ENCODE measurements at places on chromosomes 2 and 18.
A peak's percentile ranks its signal among the peaks of the same experiment; 100 is the strongest.

- DNase-seq: no peak
Measured at GRCh38 chr2:13252615-13253014, 535.9 kb downstream of the TRIB2 start.

GRCh38 chr2:124832521-124832920 lies 807.4 kb downstream of the CNTNAP5 start:
- no peak for DNase-seq

DNA sequence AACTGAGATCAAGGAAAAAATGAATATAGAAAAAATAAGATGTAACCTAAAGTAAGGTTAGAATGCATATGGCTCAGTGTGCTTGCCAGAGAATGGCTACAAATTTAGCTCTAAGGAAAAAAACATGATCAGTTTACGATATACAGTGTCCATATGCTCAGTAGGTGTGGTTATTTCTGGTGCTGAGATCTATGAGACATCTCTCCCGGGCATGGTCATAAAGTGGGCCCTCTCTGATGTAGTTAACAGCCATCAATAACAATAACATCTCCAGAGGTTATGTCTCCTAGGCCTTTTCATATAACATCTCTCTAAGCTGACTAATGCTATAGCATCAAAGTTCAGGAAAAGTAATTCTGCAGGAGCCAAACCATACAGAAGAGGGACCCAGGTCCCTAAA lies 56.3 kb upstream of the UBE2E3 start:
- DNase-seq: no peak

GRCh38 chr18:8525692-8526091 lies 83.5 kb upstream of the RAB12 start:
- no peak for DNase-seq

DNA sequence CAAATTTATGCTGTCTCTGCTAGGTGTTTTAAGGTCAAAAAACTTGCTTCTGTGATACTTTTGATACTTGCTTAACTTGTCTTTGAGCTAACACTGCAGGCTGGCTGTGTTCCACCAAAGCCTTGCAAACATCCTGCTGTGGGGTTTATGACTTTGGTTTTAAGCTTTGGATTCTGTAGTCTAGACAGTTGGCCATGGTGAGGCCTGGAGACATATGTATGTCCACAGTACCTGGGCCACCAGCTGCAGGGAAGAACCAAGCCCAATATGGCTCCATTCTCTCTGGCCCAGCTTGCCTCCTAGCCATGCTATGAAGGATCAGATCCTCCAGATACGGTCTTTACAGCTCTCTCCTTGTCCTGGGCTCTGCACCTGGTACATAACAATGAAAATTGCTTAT lies 113.9 kb downstream of the INO80D start:
- DNase-seq: no peak

- DNase-seq: no peak
Measured at GRCh38 chr2:72126186-72127100, 21.2 kb downstream of the CYP26B1 start.

GRCh38 chr2:121469356-121469755 lies 61.3 kb upstream of the RNU4ATAC start:
- DNase-seq: no peak

DNA sequence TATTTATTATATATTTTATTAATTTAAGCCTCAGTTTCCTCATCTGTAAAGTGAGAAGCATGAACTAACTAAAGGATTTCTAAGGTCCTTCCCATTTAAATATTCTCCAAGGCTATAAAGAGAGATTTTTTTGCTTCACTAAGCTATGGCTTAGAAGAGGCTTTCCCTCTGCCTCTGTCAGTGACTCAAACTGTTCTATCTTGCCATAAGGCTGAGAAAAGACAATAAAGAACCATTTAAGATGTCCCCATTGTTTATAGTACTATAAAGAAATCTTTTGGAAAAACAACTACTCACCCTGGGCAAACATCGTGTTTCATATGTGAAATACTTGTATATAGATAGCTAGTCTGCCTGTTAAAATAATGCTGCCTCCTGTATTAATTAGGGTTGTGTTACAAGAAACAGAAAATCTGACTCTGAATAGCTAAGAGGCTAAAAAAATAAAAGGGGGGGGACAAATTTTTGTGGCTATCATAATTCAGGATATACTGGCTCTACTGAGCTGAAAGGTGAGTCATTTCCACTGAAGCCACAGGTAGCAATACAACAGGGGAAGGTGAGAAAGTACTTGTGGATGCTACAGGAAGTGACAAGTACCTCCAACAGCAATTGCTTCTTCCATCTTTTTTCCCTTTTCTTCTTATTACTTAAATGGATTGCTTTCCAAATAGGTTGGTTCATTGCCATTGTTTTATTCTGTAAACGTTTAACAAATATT lies 25.4 kb downstream of the EPHA4 start:
- DNase-seq: no peak

GRCh38 chr18:59961070-59961469 lies 61.3 kb downstream of the PMAIP1 start:
- DNase-seq: no peak

GRCh38 chr18:70370762-70371733 lies 82.2 kb downstream of the SOCS6 start:
- DNase-seq: no peak

DNA sequence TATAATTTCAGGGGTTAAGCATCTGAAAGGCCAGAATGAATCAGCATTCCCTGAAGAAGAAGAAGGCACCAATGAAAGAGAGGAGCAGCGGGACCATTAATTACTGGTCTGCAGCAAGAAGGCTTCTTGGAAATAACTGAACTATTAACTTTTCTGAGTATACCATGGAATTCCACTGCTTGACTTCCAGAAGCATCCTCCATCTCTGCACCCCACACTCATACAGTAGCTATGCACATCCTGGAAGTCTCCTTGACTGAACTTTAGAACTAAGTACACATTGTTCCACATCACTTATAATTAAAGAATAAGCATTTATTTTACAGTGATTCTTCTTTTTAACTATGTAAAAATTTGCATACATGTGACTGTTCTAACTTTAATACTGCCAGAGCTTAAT lies 131.5 kb downstream of the PPP1R1C start:
- DNase-seq: no peak

GRCh38 chr2:218186355-218186766 lies 19.6 kb upstream of the CXCR1 start:
- DNase-seq: peak; percentile 9

- DNase-seq: no peak
Measured at GRCh38 chr2:218152172-218152571, 14.6 kb downstream of the CXCR1 start.

DNA sequence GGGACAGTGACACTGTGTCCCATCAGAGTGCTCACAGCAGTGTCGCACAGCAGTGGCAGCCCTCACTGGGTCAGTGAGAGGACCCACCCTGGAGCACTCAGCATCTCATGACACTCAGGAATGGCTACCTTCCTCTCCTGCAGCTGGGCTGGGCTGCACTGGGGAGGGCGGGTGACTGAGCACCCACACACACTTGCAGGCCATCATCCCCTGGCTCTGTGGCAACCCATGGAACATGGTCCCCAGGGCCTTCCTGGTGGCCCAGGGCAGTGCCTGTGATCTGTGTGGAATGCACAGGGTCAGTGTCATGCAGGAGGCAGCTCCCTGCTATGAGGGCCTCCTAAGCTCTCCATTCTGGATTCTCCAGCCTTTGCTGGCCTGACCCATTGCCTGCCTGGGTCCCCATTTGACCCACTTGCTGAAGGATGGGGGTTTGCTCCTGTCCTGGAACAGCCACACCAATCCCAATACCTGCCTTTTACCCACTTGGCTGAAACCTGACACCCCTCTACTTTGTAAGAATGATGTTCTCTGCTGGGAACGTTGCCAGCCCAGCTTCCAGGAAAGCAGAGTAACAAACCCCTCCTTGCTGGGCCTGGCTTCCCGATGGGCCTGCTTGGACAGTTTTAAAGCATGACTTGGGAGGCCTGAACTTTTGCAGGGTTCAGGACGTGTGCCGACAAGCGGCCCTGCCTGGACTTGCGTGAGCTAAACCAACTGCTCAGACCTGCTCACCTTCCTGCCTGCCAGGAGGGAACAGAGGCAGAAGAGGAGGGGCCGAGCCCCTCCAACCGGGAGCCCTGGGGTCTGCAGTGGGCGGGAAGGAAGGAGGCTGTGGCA lies 13.7 kb downstream of the HS6ST1 start:
- DNase-seq: no peak

DNA sequence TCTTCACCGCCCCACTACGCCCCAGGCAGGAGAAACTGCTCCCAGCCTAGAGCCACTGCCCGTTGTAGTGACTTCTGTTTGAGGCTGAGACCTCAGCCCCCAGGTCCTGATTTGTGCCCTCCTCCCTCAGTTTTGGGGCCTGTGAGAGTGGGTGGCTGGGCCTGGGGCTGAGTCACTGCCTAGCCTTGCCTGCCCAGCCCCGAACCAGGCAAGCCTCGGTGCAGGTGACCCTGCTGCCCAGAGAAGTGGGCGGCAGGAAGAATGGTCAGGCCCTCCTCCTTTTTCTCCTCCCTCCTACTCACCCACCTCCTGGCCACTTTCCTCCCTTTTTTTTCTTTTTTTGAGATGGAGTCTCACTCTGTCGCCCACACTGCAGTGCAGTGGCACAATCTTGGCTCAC lies 66.6 kb downstream of the ZFP36L2 start:
- DNase-seq: no peak

GRCh38 chr2:200470230-200470629 lies 39.6 kb downstream of the KCTD18 start:
- no peak for DNase-seq

DNA sequence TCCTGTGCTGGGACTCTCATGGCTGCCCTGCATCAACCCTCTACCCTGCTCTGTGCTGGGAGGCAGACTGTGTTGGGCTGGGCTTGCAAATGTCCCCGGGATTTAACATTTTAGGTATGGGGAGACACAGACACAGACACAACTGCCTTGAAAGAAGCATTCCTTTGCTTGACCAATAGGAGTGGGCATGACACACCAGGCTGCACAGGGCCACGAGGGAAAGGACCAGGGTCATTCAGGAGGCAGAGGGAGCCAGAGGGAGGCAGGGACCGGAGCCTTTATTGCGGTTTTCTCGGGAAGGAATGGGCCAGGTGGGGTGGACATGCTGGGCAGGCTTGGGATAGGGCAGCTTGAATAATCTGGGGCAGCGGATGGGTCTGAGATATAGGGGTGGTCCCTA lies 238.7 kb upstream of the COPS8 start:
- no peak for DNase-seq

GRCh38 chr18:51082571-51083267 lies 52.7 kb downstream of the SMAD4 start:
- no peak for DNase-seq

DNA sequence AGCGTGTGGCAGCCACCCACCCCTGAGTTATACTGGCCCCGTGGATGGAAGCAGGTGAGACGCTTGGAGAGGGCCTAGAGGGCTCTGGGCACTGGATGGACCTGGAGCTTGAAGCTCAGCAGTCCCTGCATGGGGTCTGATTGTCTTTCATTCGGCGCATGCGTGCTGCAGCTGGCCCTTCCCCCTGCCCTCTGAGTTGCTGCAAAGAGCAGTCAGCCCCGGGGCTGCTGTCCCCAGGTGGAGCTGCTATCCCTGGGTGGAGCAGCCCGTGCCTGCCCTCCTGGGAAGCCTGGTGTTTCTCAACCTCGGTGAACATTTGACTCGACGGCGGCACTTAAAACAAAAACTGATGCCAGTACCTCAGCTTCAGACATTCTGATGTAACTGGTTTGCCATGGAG lies 29.6 kb downstream of the IGFBP5 start:
- no peak for DNase-seq

- DNase-seq: no peak
Measured at GRCh38 chr2:109080109-109080508, 48.9 kb upstream of the SH3RF3 start.

GRCh38 chr2:174219321-174219720 lies 29.0 kb downstream of the OLA1 start:
- DNase-seq: no peak

GRCh38 chr2:156339110-156339847 lies 6.8 kb upstream of the NR4A2 start:
- DNase-seq: no peak

- DNase-seq: no peak
Measured at GRCh38 chr2:207214446-207214845, 48.7 kb upstream of the KLF7 start.

DNA sequence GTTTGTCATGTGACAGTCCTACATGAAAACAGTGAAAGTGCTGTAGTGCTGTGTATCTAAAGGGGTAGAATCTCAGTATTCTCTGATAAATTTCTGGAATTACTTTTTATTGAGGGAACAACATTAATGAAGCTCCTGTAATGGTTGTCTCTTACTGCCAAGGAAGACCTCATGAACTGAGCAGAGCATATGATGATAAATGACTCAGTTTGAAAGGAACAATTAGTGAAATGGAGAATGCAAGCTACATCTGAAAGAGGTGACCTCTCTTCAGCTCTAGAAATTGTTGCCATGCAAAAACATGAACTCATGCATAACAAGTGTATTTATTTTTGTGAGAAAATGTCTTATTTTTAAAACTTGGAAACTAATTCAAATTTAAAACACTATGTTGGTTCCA lies 93.6 kb downstream of the SCN9A start:
- no peak for DNase-seq

- DNase-seq: no peak
Measured at GRCh38 chr2:48240912-48241311, 289.0 kb upstream of the STON1 start.

GRCh38 chr2:180219491-180219890 lies 212.4 kb upstream of the CWC22 start:
- DNase-seq: no peak

DNA sequence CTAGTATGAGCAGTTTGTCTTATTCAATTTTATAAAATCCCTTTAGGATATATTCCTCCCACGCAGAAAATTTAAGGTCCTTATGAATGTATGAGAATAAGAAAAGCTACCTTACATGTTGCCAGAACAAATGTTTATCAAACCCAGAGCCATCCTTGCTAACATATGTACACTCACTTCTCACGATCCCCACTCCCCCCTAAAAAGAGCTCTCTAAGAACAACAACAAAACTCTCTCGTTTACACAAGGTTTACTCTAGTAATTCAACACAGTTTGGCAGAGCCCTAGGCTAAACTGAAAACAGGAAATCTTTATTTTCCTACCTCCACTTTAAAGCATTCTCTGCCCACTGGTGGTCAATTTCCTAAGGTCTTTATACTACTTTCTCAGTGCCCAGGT lies 504.9 kb downstream of the ZEB2 start:
- DNase-seq: no peak

- no peak for DNase-seq
Measured at GRCh38 chr2:239202343-239202742, 198.5 kb downstream of the HDAC4 start.

- no peak for DNase-seq
Measured at GRCh38 chr2:233124421-233125080, 64.4 kb downstream of the INPP5D start.

DNA sequence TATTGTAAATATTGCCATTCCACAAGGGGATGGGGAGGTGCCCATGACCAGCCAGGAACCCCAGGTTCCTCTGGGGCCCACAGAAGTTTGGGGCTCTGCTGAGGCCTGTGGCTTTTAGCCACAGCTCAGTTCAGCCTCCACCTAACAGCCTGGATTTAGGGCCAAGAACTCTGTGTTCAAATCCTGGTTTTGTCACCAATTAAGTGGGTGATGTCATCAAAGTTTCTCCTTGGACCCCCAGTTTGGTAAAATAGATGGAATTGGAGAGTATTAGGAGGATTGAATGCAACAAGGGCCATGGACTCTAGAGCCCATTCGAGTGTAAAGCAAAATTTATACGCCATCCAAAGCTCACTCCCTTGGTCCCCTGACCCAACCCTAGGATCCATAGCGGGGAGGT lies 3.2 kb upstream of the FEV start:
- DNase-seq: no peak
